ENCODE measurements at places on chromosomes 13 and 19.

- DNase-seq = no peak
Observed at GRCh38 chr19:21233691-21234090, 91.9 kb downstream of the ZNF431 start.

DNA sequence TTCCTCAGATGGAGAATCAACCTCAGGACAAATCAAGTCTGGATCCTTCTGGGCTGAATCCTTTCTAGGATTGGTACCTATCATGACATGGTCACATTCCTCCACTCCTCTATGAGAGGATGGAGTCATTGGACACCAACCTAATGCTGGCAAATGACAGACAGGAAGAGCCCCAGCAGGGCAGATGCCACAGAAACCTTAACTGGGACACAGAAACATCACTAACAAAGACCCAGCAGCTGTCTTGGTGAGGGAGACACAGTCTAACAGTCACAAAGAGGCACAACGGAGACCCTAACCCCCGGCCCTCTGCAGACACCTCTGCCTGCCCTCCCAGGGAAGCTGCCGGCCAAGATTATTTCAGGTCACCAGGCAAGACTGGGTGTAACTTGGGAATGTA, 2.1 kb downstream of the ANKRD27 start:
- no peak for DNase-seq

DNA sequence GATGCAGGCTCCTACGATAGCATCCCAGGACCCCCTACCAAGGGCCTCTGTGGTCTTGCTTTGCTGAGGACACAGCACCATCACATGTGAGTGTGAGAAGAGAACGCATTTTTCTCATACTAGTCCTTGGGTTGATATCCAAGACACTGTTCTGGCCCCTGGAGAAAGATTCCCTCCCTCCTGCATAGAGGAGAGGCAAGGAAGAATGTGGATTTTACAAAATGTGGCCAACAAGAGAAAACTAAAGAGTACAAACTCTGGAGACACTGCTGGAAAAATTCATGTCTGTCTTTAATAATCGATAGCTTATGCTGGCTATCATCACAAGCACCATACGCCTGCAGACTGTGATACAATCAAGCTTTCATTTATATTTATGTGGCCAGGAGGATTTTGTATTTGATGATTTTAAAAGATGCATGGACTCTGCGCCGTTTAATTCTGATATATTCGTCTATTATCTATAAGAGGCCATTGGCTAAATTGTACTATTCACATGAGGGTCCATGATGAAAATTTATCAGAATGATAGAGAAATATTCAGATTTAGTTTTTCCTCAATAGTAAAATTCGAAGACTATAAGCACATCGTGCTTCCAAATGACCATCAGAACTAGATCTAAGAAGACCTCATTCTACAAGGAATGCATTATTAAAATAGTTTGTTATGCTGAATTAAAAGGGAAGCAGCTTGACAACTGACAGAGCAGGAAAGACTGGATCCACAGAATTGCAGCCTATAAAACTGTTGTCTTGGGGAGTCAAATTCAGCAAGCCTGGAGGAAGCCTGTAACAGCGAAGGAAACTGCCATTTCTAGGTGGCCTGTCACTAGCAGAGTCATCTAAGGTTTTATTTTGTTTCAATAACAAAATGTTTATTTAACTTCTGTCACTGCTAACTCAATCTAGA, 578.7 kb downstream of the DIAPH3 start:
- DNase-seq = no peak

GRCh38 chr13:98564204-98564603, 12.7 kb downstream of the STK24 start:
- no peak for DNase-seq

- no peak for DNase-seq
Observed at GRCh38 chr19:3670796-3671679, 29.2 kb downstream of the PIP5K1C start.

GRCh38 chr13:94520001-94520400, 40.5 kb upstream of the DCT start:
- no peak for DNase-seq

DNA sequence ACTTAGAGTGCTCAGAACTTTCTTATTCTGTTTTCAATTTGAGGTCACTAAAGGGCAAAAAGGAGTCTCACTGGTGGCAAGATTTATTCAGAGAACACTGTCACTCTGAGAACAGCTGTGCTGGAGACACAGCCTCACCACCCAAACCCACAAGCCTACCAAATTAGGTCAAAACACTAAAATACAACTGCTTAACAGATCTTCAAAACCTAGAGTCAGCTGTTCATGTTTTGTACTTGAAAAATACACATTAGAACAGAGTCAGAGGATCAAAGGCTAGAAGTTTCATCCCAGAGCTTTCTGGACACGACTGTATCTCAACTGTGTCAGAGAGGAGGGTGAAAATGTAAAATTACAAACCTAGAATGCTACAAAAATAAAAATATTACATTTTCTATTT, 89.3 kb downstream of the MIPEP start:
- DNase-seq = no peak

DNA sequence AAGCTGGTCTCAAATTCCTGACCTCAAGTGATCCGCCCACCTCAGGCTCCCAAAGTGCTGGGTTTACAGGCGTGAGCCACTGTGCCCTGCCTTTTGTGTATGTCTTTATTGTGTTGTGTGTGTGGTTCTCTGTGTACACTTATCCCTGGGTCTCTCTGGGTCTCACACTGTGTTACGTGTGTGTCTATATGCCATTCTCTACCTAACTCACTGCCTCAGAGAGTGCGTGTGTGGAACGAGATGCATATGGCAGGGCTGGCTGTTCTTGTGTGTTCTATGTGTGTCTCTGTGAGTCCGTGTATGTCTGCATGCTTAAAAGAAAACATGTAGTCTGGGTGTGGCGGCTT, 10.5 kb downstream of the FOXA3 start:
- no peak for DNase-seq

DNA sequence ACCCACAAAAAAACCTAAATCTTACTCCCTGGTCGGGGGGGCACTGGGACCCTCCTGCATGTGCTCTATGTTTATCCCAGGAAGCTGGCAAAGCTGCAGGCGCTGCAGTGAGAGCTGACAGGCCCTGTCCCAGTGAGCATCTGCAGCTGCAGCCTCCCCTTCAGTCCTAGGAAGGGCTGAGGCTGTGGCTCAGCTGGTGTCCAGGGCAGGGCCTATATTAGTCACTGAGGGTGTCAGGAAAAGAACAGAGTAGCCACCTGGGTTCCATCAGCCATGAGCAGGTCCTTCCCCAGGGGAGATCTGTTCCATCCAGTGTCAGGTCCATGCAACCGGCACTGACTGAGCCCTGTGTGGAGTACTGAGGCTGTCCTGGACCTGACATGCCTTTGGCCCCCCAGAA, 120.5 kb downstream of the TNFRSF19 start:
- DNase-seq = no peak

DNA sequence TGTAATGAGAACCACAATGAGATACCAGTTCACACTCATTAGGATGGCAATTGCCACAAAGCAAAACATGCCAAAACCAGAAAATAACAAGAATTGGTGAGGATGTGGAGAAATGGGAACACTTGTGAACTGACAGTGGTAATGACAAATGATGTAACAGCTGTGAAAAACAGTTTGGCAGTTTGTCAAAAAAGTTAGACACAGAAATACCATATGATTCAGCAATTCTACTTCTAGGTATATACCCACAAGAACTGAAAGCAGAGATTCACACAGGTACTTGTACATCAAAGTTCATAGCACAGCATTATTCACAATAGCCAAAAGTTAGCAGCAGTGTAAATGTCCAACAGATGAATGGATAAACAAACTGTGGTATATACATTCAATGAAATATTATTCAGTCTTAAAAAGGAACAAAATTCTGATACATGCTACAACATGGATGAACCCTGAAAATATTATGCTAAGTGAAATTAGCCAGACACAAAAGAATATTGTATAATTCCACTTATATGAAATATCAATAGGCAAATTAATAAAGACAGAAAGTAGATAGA, 96.5 kb downstream of the UGGT2 start:
- DNase-seq = no peak

GRCh38 chr19:3274942-3275582, 50.6 kb downstream of the CELF5 start:
- no peak for DNase-seq

DNA sequence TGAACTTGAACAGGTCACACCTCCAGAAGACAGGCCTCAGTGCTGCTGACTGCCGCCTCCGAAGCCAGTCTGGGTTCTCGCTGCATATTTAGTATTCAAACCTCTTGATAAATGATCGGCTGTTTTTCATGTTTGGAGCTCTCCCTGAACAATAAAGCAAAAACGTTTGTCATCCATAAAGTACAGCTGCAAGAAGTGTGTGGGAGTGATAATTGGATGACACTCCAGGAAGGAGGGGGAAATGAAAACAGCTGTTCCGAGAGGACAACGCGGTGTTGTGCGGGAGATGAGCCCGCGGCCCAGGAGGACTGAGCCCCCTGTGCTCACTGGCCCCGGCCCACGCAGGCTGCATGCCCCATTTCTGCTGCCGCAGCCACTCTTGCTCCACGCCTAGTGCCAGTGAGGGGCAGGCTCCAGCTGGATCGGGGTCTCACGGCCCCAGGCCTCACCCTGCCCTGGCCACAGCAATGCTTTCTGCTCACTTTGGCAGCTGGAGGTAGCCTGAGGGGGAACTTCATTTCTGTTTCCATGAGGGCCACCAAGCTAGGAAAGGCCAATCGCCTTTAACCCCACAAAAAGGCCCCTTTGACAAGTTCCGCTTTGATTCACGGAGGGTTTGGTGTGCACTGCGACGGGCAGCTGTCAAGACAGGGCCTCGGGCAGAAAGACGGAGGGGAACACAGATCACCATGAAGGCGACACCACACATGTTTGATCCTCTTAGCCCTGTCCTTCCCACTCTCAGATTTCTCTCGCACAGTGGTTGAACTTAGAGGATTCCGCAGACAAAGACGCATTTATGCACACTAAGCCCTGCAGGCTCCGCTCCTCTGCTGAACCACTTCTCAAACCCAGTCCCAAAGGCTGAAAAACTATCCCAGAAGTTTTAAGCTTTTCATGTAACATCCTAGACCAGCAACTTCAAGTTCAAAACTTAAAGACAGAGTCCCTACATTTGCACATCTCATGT, 537.6 kb downstream of the EFNB2 start:
- no peak for DNase-seq

DNA sequence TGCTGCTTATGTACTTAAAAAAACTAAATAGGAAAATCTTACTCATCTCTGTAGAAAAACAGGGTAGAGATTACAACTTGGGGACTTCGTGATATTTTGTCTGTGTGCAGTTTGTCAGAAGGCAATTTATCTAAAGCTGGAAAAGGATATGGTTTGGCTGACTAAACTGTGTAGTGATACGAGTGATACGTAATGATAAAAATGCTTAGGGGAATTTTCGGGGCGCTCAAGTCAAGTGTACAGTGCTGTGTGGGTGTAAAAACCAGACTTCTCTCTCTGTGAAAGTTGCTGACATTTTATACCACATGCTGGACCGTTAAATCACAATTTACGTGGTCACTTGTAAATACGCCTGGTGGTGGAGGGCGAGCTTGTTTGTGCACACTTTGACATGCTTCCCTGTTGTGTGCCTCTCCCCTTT, 221.7 kb downstream of the KCNRG start:
- DNase-seq = no peak

- DNase-seq = no peak
Observed at GRCh38 chr13:28805193-28805819, 14.8 kb upstream of the MTUS2 start.

- DNase-seq = no peak
Observed at GRCh38 chr19:38978326-38978689, 2.8 kb upstream of the FBXO17 start.

- no peak for DNase-seq
Observed at GRCh38 chr19:14487370-14488125, 8.4 kb downstream of the GIPC1 start.

DNA sequence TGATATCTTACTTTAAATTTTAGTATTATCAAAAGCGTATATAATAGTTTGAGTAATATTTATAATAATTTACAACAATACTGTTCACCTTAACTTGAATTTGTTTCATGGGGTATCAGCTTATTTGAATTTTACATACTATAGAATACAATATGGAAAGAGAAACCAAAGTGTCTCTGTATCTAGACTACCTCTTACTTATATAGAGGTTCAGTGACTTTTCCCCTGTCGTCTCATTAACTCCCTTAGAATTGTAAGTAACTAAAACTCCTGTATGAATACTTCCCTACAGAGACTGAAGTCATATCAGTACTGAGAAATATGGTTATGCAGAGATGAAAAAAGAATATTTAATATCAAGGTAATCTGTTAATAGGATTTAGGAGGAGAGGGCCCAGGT, 26.8 kb downstream of the COG6 start:
- no peak for DNase-seq

DNA sequence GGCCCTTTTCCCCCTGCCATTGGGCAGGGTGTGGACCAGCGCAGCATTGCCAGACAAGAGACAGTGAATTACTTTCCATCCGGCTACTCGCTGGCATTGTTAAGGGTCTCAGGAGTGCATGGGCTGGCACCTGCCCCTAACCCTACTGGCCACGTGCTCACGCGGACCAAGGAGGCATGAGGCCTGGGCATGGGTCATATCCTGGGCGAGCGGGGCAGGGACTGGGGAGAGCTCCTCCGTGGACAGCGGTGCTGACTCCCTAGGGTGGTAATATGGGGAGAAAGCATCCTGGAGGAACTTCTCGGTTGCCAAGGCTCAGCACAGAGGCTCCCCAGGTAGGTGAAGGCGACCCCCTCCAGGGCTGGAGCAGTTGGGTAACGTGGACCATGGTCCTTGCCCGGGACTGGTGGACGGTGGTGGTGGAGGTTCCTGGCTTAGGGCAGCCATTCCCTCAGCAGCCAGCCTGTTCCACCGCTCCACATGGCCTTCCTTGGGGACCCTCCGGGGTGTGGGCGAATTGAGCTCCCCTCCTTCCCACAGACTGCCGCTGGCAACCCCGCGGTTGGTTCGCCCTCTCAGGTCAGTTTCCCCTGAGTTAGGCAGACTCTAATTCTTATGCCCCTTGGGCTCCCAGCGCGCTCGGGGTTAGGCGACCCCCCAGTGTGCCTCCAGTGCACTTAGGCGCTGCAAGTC, 465.1 kb downstream of the SLITRK5 start:
- no peak for DNase-seq

- DNase-seq = no peak
Observed at GRCh38 chr19:51224163-51224641, 678 bp upstream of the CD33 start.

DNA sequence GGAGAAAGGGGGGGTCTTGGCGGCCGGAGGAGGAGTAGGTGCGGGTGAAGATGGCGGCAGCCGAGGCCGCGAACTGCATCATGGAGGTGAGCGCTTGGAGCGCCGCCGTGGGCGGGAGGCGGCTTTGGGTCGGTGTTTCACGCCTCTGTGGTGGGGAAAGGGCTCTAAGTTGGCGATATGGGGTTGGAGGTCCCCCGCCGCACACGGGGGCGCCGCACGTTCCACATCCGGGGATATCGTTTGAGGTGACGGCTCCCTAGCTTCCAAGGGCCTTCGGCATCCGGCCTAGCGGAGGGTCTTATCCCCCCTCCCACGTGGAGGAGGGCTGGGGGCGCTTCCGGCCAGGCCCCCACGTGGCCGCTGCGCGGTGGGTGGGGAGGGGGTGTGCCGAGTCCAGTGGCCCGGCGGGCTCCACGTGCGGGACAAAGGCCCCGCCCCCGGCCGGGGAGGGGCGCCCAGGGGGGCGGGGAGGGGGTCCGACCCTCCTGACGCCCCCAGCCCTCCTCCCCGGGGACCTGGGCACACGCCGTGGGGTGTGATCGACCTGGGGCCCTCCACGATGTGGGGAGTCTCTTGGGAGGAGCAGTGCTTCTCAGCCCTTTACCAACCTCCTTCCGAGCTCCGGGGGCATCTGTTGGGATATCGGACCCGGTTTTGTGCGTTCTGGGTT, at the start of gene PRMT1:
Gene PRMT1, plus strand, starts transcription at position 41 of the 670 bp plus-strand sequence. Its CDS starts 10 bp downstream, at position 51.
- no peak for DNase-seq

- no peak for DNase-seq
Observed at GRCh38 chr19:41111296-41111695, 2.9 kb upstream of the CYP2F1 start.

All from SK-N-MC (cell line).